ENCODE measurements at places on chromosomes 7 and 10.
A peak's percentile ranks its signal among the peaks of the same experiment; 100 is the strongest.

DNA sequence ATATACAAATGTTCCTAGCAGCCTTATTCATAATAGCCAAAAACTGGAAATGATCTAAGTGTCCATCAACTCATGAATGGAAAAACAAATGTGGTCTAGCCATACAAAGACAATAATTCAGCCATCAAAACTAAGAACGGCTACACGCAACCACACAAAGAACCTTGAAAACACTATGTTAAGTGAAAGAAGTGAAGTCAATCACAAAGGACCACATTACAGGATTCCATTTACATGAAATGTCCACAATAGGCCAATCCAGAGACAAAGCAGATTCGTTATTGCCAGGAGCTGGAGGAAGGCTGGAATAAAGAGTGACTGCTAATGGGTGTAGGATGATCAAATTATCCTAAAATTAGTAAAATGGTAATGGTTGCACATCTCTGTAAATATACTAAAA, 21.1 kb downstream of the MKRN1 start:
- DNase-seq = no peak

DNA sequence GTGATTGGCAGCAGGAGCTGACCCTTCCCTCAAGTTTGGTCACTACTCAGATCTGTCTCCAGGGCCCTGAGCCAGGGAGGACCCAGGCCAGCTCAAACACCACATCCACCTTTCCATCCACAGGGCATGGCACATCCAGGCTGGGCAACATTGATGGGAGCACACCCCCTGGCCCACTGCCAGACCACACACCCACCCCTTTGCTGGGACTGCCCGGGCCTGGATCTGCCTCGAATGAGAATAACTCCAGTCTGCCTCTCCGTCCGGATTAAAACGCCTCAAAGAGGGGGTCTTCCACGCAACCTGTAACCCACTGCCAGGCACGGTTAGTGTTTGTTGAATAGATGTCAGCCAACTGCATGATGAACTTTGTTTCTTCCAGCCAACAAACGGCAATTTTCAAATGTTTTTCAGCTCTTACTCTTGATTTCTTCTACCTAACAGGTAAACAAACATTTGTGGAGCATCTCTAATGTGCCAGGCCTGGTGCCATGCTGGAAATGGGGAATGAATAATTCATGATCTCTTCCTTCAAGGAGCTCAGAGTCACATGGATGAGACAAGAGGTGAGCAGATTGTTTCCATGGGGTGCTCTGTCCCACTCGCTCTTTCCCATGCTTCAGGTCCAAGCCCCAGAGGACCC, 41.0 kb upstream of the CHST15 start:
- no peak for DNase-seq

GRCh38 chr7:112360681-112361080, 89.6 kb upstream of the IFRD1 start:
- DNase-seq = no peak

GRCh38 chr10:63553473-63553872, 32.3 kb downstream of the REEP3 start:
- no peak for DNase-seq

DNA sequence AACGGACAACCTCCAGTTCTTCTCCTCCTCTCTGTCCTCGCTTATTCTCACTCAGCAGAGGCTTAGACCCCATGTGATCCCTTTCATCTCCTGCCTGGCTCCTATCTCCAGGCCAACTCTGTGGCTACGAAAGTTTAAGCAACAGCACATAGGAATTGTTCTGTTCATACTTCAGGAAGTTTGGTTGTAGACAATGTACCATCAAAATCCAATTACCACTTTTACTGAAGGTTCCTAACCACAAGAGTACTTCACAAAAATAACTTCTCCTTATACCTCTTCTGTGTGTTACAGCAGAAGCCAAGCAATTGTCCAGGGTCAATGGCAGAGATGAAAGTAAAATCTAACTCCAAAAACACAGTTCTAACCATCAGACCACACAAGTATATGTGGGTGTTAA, 80.0 kb downstream of the SLC25A13 start:
- DNase-seq = no peak

- DNase-seq = no peak
Observed at GRCh38 chr7:99357701-99358490, 16.6 kb upstream of the ARPC1B start.

GRCh38 chr10:5906651-5907050, 16.6 kb downstream of the FBH1 start:
- DNase-seq = no peak

DNA sequence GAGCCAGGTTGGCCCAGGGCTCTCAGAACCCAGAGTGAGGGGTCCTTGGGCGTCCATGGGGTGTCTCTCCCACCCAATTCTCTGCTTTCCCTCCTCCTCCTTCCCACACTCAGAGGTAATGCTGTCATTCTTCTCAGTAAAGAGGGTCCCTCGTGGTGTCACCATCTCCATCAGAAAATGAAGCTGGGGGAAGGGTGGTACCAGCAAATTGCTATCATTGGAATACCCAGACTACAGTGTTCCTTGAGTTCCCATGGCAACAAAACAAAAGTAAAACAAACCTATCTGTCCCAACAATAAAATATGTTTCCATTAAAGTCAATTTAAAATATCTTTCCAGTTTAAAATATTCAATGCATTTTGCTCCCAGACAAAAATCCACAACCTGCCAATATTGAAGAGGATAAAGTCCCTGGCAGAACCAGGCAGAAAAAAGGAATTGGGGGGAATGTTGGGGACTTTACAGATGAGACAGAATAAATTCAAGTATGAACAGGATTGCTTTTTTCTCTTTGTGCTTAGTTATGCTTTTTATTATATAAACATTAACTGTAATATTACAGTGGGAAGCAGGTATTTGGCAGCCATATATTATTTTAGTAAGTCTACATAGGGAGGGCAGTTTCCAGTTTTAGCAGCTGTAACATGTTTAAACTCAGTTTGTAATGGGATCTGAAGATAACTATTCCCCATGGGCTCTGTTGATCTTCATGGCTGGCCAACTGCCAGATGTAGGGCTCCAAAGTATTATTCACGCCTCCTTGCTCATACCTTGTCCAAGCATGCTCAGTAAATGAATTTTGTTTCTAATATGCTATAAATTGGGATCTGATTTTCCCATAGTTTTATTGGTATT, 182.1 kb downstream of the ARID5B start:
- DNase-seq = no peak

DNA sequence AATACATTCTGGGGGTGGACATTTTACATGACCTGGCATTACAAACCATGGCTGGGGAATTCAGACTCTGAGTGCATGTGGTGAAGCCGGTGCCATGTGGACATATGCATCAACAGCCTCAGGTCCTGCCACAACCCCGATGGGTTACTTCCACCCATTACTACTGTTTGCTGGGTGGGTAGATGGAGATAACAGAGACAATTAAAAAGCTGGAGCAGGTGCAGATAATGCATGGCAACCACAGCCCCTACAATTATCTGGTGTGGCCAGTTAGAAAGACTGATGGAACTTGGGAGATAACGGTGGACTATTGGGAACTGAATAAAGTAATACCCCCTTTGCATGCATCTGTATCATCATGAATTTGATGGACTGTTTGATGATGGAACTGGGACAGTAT, 21.6 kb upstream of the ADAMTS14 start:
- no peak for DNase-seq

GRCh38 chr10:43964486-43964885, 315.8 kb upstream of the ZNF32 start:
- no peak for DNase-seq

GRCh38 chr10:129891806-129892205, 72.3 kb downstream of the EBF3 start:
- no peak for DNase-seq

DNA sequence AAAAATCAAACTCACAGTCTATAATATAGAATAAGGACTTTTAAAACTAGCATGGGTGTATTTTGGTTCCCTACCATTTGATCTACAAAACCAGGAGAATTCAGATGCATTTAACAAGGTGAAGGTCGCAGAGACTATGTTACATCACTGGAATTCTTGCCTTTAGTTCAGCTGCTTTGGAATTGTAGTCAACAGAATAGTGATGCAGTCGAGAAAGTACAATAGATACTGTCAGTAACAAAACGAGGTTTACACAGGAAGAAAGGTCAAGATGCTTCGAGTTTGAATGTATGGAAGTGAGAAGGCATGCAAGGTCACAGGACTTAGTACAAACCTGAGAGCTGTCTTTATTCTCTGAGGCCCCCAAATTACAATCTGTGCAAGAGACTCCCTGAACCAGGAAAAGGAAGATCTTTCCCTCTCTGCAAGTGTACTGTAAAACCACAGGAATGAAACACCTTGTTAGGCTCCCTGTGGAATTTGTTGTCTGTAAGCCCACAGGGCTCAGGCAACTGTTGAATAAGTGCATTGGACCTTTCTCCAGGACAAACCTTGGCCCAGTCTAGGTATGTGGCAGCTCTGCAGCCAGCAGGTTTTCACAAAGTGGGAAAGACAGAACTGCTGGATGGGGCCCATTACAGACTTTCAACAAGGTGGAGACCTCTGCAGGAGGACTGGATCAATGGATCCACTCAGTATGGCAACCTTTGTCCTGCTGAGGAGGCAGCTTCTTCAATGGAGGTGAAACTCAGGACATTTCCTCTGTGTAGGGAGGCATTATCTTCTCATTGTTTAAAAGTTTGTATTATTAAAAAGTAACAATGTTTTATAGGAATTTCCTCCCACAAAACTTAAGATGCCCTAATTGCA, 101.1 kb upstream of the GSDME start:
- peak; percentile 13 for DNase-seq

- no peak for DNase-seq
Observed at GRCh38 chr10:16742165-16742960, 74.9 kb downstream of the RSU1 start.

GRCh38 chr10:25815236-25815635, 118.8 kb upstream of the MYO3A start:
- no peak for DNase-seq

DNA sequence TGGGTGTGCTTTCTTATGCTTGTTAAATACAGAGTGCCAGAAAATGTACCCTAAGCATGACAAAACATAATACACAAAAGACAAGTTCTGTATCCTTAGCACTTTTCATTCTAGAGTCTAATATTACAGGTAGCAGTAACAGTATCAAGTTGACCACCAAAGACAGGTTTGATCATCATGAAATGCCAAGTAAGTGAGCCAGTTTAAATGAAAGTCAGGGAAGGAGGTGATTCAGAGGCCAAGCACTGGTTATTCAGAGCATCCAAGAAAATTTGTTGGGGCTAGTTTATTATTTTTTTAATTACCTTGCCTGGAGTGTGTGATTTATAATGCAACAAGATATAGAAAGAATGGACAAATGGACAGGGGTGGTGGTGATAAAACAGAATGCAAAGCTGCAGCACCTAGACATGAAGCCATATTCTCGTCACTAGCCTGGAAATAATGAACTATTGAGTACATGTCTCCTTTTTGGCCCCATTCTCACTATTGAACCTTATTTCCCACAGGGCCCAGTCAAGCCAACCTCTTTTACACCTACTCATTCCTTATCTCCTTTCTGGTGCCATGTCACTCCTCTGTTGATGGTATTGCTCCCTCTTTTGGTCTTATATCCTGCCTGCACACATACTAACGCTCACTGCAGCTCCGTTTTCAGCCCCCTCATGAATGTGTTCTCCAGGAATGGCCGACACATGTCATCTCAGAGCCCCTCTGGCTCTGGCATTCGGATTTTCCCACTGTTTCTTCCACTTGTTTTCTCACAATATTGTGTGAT, 78.6 kb upstream of the GLCCI1 start:
- DNase-seq = no peak

DNA sequence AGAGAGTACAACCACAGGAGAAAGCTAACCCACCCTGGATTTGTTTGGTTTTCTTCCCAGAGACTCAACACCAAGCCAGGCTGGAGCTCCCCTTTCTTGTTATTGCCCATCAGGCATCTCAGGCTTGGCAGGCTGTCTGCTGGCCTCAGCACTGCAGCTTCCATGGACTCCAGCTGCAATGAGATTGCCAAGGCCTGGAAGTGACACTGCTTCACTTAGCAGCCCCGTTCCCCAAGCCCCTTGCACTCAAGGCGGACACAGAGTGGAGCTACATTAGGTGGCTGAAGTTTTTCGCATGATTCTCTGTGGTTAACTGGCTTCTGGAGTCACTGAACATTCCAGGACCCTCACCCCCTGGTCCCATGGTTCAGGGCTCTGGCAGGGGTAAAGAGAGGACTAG, 163.1 kb upstream of the GDF10 start:
- no peak for DNase-seq

- no peak for DNase-seq
Observed at GRCh38 chr7:155698633-155699032, 54.2 kb downstream of the RBM33 start.

GRCh38 chr10:119762035-119762434, 36.2 kb downstream of the INPP5F start:
- no peak for DNase-seq
